Right atrium auricular region (tissue), 2 donors: ENCODE measurements at places on chromosomes 6 and 20. TPM values are rescaled to one million over a fixed set of nuclear protein-coding genes. Genes with fewer than 3 reads are reported as not detected.
A peak's percentile ranks its signal among the peaks of the same experiment; 100 is the strongest.

GRCh38 chr6:143061597-143062385 lies 1.1 kb downstream of the AIG1 start:
- DNase-seq = no peak

DNA sequence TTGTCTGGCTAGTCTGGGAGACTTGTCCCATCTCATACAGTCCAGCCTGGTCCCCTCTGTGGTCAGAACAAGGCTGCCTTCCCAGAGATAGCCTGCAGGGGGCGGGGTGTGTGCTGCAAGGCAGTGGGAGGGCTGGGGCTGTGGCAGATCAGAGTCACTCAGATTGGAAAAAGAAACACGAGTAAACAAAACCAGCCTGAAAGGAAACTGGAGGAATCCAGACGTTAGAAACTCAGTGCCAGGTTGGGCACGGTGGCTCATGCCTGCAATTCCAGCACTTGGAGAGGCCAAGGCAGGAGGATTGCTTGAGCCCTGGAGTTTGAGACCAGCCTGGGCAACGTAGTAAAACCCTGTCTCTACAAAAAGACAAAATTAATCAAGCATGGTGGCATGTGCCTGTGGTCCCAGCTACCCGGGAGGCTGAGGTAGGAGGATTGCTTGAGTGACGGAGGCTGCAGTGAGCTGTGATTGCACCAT lies 20.2 kb downstream of the LEMD2 start:
- peak; percentile 80 for DNase-seq

GRCh38 chr6:145372671-145373151 lies 362.6 kb downstream of the EPM2A start:
- DNase-seq = peak; percentile 61

DNA sequence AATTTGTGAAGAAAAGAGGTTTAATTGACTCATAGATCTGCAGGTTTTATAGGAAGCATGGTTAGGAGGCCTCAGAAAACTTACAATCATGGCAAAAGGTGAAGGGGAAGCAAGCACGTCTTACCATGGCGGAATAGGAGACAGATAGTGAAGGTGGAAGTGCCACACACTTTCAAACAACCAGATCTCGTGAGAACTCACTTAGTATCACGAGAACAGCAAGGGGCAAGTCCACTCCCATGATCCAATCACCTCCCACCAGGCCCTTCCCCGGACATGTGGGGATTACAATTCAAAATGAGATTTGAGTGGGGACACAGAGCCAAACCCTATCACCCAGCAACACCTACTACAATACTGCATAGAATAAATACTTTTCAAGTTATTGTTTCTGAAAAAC lies 7.3 kb upstream of the HEBP2 start:
- DNase-seq = no peak

Gene CAGE1
- total RNA-seq = not detected
